PC-9 (cell line): ENCODE measurements at places on chromosomes 4 and X.

- DNase-seq, result no peak
Observed at GRCh38 chr4:88420844-88421243, 36.1 kb upstream of the HERC5 start.

DNA sequence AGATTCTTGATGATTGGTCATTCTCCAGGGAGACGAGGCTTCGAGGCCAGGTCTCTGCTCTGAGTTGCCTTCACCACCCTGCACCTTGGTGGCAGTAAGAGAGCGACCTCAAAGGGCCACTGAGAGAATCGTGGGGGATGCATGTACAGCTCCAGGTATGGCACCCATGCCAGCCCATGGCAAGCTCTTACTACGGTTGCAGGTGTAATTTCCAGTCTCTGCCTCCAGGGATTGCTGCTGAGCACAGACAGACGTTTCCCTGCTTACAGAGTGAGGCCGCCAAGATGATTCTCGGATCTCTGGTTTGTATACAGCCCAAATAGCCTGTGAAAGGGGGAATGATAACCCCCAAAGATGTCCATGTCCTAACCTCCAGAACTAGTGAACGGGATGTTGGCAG, 16.3 kb upstream of the DRD5 start:
- DNase-seq, result no peak

- no peak for DNase-seq
Observed at GRCh38 chrX:106670631-106671030, 55.9 kb upstream of the RNF128 start.

- peak; percentile 90 for DNase-seq
Observed at GRCh38 chr4:104728380-104729122, 233.9 kb upstream of the CXXC4 start.

DNA sequence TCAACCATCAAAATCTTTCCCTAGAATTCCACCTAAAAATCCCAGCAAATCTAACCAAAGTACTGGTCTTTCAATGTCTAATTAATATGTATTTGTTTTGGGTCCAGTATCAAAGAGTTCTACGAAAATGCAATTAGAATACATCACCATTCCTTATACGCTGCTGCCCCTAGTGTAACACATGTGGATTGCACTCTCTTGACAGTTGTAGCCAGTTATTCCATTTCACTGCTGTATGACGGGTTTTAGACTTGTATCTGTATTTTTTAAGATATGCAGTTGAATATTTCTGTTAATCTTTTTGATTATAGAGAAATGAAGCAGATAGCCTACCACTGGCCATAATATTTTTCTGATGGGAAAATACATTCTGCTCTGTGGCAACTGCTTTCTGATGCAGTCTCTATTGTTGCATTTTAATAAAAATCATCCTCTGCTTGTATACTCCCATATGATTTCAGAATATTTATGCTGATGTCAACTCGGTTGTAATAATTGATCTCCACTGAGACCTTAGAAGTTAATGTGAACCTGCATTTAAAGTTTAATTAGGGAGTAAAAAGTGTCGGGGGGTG, 17.1 kb upstream of the PAGE2B start:
- DNase-seq, result peak; percentile 12

DNA sequence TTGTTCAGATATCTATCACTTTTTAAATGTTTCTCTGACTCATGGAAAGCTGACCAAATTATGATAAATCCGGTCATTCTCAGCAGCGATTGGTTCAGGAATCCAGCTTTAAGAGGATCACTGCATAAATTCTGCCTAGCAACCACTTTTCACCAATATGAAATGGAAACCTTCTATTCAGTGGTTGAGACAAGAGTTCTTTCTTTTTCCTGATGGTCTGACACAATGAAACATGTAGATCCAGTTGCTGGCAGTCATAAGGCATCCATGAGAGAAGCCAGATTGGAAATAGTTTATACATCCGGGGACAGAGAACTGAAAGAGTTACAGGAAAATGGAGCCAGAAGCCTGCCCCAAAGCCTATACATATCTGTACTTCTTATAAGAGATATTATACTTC, 27.2 kb downstream of the MAB21L2 start:
- no peak for DNase-seq

GRCh38 chr4:127686658-127687057, 43.5 kb upstream of the SLC25A31 start:
- DNase-seq, result no peak
